ENCODE measurements at places on chromosomes 12 and 14.

GRCh38 chr14:22929961-22930364 is 787 bp upstream of the PRMT5 start:
- no peaks in the 10 kb centered on the region for H3K27me3 ChIP-seq
- H3K27ac ChIP-seq = peak overlapping the region; percentile 41
- peak overlapping the region; percentile 45 for H3K4me3 ChIP-seq
- no peak for DNase-seq

DNA sequence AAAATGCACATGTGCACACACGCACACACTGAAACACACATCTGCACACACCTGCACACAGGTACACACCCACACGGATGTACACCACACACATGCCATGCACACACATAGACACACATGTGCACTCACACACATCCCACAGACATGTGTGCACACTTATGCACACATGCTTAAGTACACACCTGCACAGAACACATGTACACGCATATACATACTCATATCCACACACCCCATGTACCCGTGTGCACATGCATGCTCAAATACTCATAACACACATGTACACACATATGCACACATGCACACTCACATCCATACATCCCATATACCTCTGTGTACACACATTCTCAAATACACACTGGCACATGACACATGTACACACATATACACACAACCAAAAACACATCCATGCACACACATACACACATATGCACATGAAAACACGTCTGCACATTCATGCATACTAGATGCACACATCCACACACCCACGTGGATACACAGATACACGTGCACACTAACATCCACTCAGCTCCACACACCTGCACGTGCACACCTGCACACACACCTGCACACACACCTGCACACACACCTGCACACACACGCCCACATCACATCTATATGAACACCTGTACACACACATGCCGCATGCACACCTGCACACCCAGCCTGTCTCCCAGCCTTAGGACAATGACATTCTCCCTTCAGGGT is 336.7 kb downstream of the ADGRD1 start:
- H3K27ac ChIP-seq = no peak overlapping the region
- no peak overlapping the region for H3K4me3 ChIP-seq
- DNase-seq = no peak
- H3K36me3 ChIP-seq = no peaks in the 10 kb centered on the region

DNA sequence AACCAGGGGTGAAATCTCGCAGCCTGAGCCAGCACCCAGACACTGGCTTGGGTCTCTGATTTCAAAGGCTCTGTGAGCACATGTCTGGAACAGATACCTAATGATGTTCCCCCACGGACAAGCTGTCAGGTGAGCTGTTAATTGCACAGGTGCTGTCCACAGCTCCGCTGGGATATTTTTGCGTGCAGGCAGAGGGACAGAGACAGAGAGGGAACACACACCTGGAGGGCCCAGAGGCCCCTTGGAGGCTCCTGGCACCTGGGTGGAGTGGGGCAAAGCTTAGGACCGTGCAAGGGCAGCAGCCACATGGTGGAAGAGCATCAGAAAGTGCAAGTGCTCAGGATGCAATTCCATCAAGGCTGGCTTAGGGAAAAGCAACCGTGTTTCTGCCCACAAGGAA is 57.3 kb downstream of the ARL6IP4 start:
- H3K4me1 ChIP-seq = peaks cover 17% of the 10 kb centered on the region
- no peaks in the 10 kb centered on the region for H3K27me3 ChIP-seq
- H3K27ac ChIP-seq = no peak overlapping the region
- no peak overlapping the region for H3K4me3 ChIP-seq

DNA sequence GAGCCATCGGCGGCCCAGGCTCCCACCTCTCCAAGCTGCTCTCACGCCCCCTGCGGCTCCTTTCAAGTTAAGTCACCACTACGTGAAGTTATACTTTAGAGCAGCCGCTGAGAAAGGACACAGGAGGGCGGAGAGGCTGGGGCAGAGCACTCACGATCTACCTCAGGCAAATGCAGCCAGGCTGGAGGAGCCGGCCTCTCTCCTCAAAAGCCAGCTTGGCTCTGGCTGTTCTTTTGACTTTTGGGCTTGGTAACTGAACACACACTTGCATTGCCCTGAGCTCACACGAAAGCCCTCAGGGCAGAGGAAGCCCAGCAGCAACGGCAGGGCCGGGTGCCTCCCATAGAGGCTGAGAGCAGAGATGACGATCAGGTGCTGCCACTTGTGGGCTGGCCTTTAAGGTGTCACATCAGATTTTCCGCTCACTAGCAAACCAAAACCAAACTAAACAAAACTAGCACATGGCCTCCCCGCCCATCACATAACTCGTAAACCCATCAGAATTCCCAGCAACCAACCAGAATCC is 75.2 kb downstream of the PITPNM2 start:
- peaks cover 3% of the 10 kb centered on the region for H3K27me3 ChIP-seq
- no peak overlapping the region for H3K27ac ChIP-seq
- no peak for DNase-seq
- peaks cover 9% of the 10 kb centered on the region for H3K4me1 ChIP-seq
- H3K4me3 ChIP-seq = no peak overlapping the region

DNA sequence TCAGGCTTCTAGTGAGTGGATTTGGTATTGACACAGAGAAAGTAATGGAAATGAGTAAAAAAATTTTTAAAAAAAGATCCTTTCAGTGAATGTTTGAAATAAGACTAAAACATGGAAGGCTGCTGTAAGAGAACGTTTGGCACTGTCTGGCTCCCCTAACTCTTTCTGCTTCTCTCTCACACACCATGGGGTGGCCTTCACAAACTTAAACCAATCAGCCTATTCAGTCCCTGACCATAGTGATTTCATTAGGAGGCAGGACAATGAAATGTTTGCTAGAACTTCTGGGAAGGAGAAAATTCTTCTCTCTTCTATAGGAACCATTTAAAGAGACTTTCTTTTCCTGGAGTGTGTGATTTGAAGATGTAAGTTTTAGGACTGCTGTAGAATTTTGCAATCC is 84.2 kb upstream of the GRIN2B start:
- no peak for DNase-seq
- H3K36me3 ChIP-seq = no peaks in the 10 kb centered on the region
- H3K4me3 ChIP-seq = no peak overlapping the region
- H3K27me3 ChIP-seq = no peaks in the 10 kb centered on the region

DNA sequence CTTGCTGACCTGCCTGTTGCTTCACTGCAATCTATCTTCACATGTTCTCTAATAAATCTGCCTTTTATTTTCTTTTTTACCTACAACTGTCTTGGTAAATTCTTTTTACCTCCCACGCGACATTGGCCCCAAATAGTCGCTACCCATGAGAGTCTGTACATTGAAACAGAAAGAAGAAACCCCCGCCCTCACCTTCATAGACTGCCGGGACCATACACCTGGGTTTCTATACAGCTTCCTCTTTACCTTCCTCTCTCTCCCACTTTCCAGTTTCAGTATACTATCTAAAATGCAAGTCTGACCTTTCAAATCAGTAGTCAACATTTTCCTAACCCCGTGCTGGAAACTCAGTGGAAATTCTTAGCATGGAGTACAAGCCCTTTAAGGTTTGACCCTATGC is 4.8 kb downstream of the SLC8A3 start:
- no peak overlapping the region for H3K27ac ChIP-seq
- H3K4me1 ChIP-seq = no peaks in the 10 kb centered on the region
- no peak overlapping the region for H3K4me3 ChIP-seq
- H3K27me3 ChIP-seq = peaks cover 10% of the 10 kb centered on the region

DNA sequence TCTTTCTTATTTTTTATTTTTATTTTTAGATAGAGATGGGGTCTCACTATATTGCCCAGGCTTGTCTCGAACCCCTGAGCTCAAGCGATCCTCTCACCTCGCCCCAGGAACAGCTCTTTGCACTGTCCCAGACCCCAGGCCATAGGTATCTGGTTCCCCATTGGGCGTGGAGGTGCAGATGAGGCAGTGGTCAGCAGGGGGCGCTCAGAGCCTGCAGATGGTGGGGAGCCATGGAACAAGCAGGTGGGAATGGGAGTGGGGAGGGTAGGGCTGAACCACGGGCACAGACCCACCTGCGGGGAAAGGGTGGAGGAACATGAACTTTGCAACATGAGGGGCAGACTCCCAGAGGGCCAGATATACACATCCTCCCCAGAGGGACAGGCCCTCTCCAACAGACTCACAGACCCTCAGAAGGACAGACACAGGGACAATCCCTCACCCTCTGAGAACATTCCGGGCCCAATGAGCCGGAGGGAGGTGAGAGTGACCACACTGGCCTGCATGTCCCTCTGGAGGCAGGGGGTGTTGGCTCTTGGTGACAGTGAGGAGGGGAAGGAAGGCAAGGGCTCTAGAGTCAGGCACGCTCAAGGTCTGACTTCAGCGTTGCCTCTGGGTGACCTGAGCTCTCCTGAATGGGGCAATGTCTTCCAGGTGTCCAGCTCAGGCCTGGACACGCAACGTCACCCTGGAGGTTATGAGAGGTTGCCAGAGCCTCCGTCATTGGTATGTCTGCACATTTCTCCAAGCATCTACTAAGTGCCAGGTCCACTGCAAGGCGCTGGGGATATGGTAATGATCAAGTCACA is 34.9 kb downstream of the KRT80 start:
- no peaks in the 10 kb centered on the region for H3K4me1 ChIP-seq
- H3K36me3 ChIP-seq = no peaks in the 10 kb centered on the region
- no peak overlapping the region for H3K4me3 ChIP-seq

DNA sequence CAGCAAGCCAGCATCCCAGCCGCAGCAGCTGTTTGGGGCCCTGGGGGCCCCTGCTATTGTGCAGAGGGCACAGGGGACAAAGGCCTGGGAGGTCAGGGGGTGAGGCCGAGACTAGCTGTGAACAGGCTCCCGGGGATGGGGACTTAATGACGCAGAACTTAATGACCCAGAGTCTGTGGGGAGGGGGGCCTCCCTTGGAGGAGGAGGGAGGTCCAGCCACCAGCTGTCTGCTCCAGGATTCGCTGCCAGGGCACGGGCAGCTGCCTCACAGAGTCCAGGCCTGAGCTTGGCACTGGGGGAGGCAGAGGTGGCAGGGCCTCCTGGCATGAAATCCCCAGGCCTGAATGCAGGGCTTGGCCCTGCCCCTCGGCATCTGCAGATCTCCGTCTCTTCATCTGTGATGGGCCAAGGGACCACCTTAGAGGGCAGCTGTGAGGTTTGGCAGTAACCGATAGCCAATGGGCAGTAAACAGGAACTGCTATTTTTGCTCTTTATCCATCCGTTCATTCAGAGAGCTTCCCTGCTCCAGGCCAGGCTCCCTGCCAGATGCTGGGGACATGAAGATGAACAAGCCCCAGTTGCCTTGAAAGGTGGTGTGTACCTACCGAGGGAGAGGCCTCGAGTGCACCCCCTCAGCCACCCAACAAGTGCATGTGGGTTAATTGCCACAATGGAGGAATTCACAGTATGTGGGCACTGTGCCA is 6.7 kb downstream of the FAM222A start:
- H3K4me3 ChIP-seq = no peak overlapping the region
- peaks cover 53% of the 10 kb centered on the region for H3K27me3 ChIP-seq
- H3K36me3 ChIP-seq = no peaks in the 10 kb centered on the region
- DNase-seq = no peak
- H3K4me1 ChIP-seq = peaks cover 2% of the 10 kb centered on the region

- H3K36me3 ChIP-seq = no peaks in the 10 kb centered on the region
- peak; percentile 68 for DNase-seq
- no peaks in the 10 kb centered on the region for H3K27me3 ChIP-seq
- no peak overlapping the region for H3K4me3 ChIP-seq
- peak overlapping the region; percentile 41 for H3K27ac ChIP-seq
Measured at GRCh38 chr12:65372574-65372973, 94.1 kb downstream of the MSRB3 start.

DNA sequence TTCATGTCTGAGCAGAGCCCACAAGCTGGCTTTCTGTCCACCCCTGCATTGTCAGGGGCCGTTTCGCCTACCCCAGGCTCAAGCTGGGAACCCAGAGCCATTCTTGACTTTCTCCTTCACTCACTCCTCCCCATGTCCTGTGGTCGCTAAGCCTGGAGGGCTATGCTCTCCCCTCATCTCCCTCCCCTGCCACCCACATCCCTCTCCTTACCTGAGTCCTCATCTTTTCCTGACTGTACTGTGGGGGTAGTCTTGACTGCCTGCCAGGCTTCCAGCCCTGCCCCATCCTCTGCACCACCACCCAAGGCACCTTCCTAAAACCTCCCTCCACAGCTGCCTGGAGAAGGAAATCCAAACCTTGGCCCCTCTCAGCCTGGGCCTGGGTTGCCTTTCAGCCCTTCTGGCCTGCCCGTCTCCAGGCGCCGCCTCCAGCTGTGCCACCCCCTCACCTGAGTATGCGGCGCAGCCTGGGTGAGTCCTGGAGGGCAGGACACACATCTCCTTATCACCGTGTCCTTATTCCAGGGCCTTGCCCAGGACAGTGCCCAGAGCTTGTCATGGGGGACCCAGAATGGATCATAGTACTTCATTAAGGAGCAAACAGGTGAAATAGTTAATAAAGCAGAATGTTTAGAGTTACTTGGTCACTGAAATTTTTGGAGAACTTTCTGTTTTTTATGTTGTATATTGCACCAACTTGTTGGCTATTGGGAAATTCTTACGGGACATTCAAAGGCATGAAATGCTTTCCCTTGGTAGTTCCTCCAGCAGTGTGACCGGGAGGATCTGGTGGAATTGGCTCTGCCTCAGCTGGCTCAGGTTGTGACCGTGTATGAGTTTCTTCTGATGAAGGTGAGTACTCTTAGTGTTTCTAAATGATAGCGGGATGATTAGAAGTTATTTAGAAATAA is 14.5 kb downstream of the ZNF839 start:
- H3K27me3 ChIP-seq = no peaks in the 10 kb centered on the region
- no peak overlapping the region for H3K4me3 ChIP-seq
- H3K36me3 ChIP-seq = peaks cover 19% of the 10 kb centered on the region
- DNase-seq = no peak

- no peak for DNase-seq
- H3K27ac ChIP-seq = peak overlapping the region; percentile 63
- peaks cover 2% of the 10 kb centered on the region for H3K4me1 ChIP-seq
- H3K27me3 ChIP-seq = no peaks in the 10 kb centered on the region
Measured at GRCh38 chr12:21500786-21501257, 613 bp downstream of the RECQL start.

GRCh38 chr14:100818221-100818699 is 7.7 kb upstream of the MEG3 start:
- no peak overlapping the region for H3K27ac ChIP-seq
- no peak for DNase-seq
- no peaks in the 10 kb centered on the region for H3K27me3 ChIP-seq
- H3K4me3 ChIP-seq = no peak overlapping the region

DNA sequence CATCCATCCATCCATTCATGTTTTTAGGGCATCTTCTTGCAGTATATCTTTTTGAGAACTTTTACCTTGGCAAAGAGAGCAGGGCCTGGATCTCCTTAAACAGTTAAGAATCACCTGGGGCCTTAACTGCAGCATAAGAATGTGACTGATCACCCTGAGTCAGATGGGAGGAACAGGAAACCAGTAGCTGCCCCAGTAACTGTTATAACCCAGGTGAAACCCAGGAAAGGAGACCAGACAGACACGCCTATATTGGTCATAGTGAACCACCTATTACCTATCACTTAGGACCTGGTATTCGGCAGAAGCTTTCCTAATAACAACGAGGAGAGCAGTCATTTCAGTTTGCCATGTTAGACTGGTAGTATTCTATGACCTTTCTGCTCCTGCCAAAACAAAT is 43.4 kb upstream of the NR2C1 start:
- DNase-seq = no peak
- H3K4me3 ChIP-seq = no peak overlapping the region
- peaks cover 2% of the 10 kb centered on the region for H3K36me3 ChIP-seq
- no peaks in the 10 kb centered on the region for H3K27me3 ChIP-seq
- no peak overlapping the region for H3K27ac ChIP-seq

Data from IMR-90 (cell line).